ENCODE measurements at places on chromosomes 7 and 10. TPM values are rescaled to one million over a fixed set of nuclear protein-coding genes. Genes with fewer than 3 reads are reported as not detected.
A peak's percentile ranks its signal among the peaks of the same experiment; 100 is the strongest.

Gene SYT15
- polyA plus RNA-seq, result 1.7 TPM

Gene PRRT4
- polyA plus RNA-seq, result not detected

Gene VWA2
- 0.23 TPM for polyA plus RNA-seq

Gene STEAP1B
- polyA plus RNA-seq, result 1.6 TPM

Gene RSPH10B
- 0.09 TPM for polyA plus RNA-seq

Gene DOCK4
- polyA plus RNA-seq, result 3.0 TPM

Gene JAKMIP3
- 0.22 TPM for polyA plus RNA-seq

Gene TSC22D4
- 46.8 TPM for polyA plus RNA-seq

Gene SH2B2
- not detected for polyA plus RNA-seq

DNA sequence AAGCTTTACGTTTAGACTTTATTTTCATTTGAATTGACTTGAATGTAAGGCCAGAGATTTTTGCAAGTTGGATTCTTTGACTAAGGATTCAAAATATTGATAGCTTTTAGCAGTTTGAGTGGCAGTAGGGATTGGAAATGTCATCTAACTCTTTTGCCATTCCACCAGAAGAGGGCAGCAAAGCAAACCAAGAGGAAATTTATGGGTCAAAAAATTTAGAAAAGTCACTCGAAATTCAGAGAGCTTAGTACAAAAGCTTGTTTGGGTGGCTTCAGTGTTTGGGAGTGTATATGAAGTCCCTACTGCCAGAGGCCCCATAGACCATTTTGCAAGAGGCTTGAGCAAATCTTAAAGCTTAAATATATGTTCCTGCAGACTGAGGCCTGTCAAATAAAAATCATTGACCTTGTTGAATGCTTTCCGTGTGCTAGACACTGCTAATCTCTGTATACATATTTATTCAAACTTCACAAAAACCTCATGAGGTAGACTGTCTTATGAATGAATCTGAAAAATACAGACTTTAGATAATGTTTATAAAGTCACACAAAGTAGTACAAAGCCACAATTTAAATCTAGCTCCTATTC, 44.6 kb upstream of the RSBN1L start:
- H3K4me1 ChIP-seq, result peaks cover 6% of the 10 kb centered on the region
- H3K27ac ChIP-seq, result no peak overlapping the region
- H3K4me3 ChIP-seq, result no peak overlapping the region

- no peak for DNase-seq
- no peaks in the 10 kb centered on the region for H3K36me3 ChIP-seq
- H3K4me3 ChIP-seq, result no peak overlapping the region
- H3K27me3 ChIP-seq, result no peaks in the 10 kb centered on the region
- H3K4me1 ChIP-seq, result no peaks in the 10 kb centered on the region
These were observed 62.5 kb downstream of the ZNF37A start for GRCh38 chr10:38156416-38157269.

DNA sequence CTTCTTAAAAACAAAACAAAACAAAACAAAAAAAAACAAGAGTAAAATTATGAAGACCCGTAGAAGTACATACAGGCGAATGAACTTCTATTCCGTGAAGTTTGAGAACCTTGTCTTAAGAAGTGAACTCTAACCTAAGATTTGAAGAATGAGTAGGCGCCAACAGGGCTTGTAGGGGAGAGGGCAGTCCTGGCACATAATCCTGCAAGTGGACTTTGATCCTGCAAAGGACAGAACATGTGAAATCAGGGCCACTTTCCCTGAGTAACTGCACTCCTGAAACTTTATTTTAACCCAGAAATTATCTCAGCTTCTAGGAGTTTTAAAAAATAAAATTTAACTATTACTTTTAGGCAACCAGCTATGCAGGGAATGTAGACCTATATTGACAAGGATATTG, 62.0 kb downstream of the GNAT3 start:
- no peaks in the 10 kb centered on the region for H3K36me3 ChIP-seq
- no peak for DNase-seq
- H3K4me3 ChIP-seq, result no peak overlapping the region
- H3K27me3 ChIP-seq, result no peaks in the 10 kb centered on the region
- H3K4me1 ChIP-seq, result peaks cover 14% of the 10 kb centered on the region

- H3K4me3 ChIP-seq, result no peak overlapping the region
- H3K36me3 ChIP-seq, result no peaks in the 10 kb centered on the region
- H3K4me1 ChIP-seq, result no peaks in the 10 kb centered on the region
- no peak overlapping the region for H3K27ac ChIP-seq
- no peaks in the 10 kb centered on the region for H3K27me3 ChIP-seq
These were observed 191.1 kb downstream of the SKAP2 start for GRCh38 chr7:26673271-26673670.

GRCh38 chr7:39461263-39461820, 104.9 kb upstream of the YAE1 start:
- no peak overlapping the region for H3K4me3 ChIP-seq
- H3K4me1 ChIP-seq, result no peaks in the 10 kb centered on the region
- H3K27ac ChIP-seq, result no peak overlapping the region
- DNase-seq, result no peak
- no peaks in the 10 kb centered on the region for H3K27me3 ChIP-seq

DNA sequence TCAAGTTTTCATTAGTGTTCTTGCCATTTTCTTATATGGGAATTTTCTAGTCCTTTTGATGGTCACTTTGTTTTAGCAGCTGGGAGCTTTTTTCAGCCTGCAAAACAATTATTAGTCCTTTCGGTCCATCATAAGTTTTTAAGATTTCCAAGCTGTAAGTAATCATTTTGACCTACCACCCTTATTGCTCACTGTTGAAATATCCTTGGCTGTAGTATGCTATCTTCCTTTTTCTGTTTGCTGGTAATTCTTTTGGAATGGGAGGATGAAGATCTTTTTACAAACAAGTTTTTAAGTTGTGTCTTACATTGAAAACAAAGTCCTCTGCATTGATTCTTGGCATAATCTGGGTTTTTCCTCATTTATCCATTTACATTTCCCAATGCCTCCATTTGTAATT, 24.0 kb downstream of the BZW2 start:
- no peaks in the 10 kb centered on the region for H3K27me3 ChIP-seq
- no peaks in the 10 kb centered on the region for H3K36me3 ChIP-seq
- no peak overlapping the region for H3K27ac ChIP-seq
- H3K4me1 ChIP-seq, result no peaks in the 10 kb centered on the region
- H3K4me3 ChIP-seq, result no peak overlapping the region

DNA sequence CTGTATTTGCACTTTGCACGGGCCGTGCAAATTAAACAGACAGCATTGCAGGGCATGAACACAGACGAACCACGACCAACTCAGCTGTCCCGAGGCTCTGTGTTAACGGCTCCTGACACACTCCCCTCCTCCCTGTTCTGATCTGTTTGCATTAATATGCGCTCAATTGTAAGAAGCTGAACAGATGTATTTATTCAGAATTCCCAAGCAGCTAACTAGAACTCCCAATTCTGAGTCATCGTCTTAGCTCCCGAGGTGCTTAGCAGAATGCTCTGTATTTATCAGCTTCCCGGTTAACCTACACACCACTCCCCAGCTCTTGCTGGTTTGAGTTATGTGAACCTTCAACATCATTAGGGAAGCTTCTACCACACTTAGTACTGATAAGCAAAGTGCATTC, 286.4 kb downstream of the PTPRN2 start:
- no peak overlapping the region for H3K4me3 ChIP-seq
- H3K27me3 ChIP-seq, result no peaks in the 10 kb centered on the region
- no peak for DNase-seq
- H3K36me3 ChIP-seq, result no peaks in the 10 kb centered on the region
- H3K27ac ChIP-seq, result no peak overlapping the region
- no peaks in the 10 kb centered on the region for H3K4me1 ChIP-seq

DNA sequence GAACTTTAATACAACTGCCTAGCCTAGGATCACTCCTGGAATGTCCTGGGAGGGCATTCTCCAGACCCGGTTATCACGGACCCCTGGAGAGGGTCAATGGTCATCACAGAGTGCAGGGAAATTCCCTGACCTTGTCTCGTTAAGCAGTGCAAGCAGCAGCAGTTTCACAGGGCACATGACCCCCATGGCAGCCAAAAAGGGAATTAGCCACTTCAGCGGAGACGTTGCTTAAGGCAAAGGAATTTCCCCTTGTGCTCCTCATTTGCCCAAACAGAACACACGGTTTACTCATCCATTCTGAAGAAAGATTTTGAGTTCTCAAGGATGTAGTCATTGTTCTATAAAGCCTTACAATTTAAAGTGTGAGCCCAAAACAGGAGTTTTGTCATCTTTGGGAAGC, 260.3 kb downstream of the SNX13 start:
- DNase-seq, result peak; percentile 78
- H3K4me1 ChIP-seq, result no peaks in the 10 kb centered on the region
- no peaks in the 10 kb centered on the region for H3K27me3 ChIP-seq
- no peak overlapping the region for H3K4me3 ChIP-seq
- H3K27ac ChIP-seq, result peak overlapping the region; percentile 27

GRCh38 chr10:88994019-88994418, 3.4 kb downstream of the FAS start:
- H3K27ac ChIP-seq, result peak overlapping the region; percentile 22
- no peaks in the 10 kb centered on the region for H3K36me3 ChIP-seq
- no peak overlapping the region for H3K4me3 ChIP-seq
- no peaks in the 10 kb centered on the region for H3K4me1 ChIP-seq
- no peaks in the 10 kb centered on the region for H3K27me3 ChIP-seq

DNA sequence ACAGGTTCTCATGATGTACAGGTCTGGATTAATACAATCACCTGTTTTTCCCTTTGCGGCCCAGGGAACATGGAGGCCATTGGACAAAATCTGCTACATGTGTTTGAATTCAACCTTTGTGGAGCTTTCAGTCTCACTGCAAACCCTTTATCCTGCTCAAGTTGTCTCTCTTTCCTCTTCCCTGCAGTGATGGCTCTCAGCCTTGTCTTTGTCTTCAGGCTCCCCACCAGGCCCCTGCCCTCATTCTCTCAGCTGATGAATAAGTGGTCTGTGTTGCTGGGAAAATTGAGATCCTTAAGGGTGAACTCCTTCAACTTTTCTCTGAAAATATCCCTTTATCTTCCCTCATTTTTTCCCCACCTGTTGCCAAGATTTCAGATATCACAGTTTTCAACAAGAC, 791.2 kb downstream of the GRID1 start:
- no peaks in the 10 kb centered on the region for H3K36me3 ChIP-seq
- H3K27me3 ChIP-seq, result no peaks in the 10 kb centered on the region
- H3K4me1 ChIP-seq, result no peaks in the 10 kb centered on the region
- no peak for DNase-seq
- no peak overlapping the region for H3K4me3 ChIP-seq

- no peak overlapping the region for H3K27ac ChIP-seq
- no peak overlapping the region for H3K4me3 ChIP-seq
- no peaks in the 10 kb centered on the region for H3K4me1 ChIP-seq
- no peaks in the 10 kb centered on the region for H3K27me3 ChIP-seq
These were observed 44.7 kb upstream of the TMEM213 start for GRCh38 chr7:138753150-138753518.

DNA sequence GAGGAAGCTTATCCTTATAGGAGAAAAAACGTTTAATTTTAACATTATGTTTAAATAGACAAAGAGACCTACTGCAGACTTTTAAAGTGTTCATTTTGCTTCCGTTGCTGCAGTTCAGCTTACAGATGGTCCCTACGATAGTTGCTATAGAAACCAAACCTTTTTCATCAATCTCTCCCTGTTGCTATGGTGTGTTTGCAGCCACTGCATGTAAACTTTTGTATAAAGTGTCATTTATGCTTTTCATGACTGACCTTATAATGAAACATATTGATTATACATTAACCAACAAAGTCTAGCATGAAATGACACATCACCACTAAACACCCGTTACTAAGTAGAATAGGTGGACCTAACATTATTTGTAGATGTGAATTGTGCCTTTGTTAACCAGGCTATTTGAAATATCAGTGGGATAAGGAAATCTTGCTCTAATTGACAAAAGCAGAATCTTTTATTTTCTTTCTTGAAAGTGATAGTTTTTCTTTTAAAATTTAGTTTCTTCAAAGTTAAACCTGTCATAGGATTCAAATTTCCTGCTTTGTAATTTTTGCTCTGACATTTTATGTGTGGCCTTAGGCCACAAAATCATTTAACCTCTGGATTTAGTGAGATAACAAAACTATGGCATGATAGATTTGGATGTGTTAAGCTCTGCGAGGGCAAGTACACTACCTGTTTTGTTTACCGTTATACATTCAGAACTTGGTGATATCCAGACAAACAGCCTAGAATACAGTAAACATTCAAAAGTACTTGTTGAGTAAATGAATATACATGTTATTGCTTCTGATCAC, 64.0 kb downstream of the CACNB2 start:
- H3K27me3 ChIP-seq, result no peaks in the 10 kb centered on the region
- H3K27ac ChIP-seq, result peak overlapping the region; percentile 83
- H3K4me3 ChIP-seq, result peak overlapping the region; percentile 20
- H3K4me1 ChIP-seq, result peaks cover 50% of the 10 kb centered on the region

DNA sequence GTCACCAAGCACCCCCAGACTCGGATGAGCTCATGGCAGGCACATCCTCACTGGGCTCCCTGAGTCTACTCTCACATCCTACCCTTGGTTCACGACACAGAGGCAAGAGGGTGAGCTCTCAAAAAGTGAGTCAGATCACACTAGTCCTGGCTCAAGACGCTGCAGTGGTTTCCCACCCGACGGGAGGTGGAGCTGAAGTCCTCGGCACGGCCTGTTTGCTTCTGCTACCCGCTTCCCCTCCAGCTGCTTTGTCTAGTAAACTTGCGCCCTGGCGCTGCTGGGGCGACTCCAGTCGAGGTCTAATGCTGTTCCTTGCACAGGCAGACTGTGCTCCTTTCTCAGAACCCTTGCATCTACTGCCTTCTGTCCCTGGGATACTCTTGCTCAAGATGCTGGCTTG, 13.5 kb upstream of the SFMBT2 start:
- no peak for DNase-seq
- H3K4me1 ChIP-seq, result no peaks in the 10 kb centered on the region
- no peak overlapping the region for H3K4me3 ChIP-seq
- no peak overlapping the region for H3K27ac ChIP-seq

- H3K27me3 ChIP-seq, result peaks cover 97% of the 10 kb centered on the region
- peak overlapping the region; percentile 52 for H3K4me3 ChIP-seq
- no peaks in the 10 kb centered on the region for H3K36me3 ChIP-seq
- no peak overlapping the region for H3K27ac ChIP-seq
These were observed 302 bp upstream of the EN2 start for GRCh38 chr7:155457544-155458110.

DNA sequence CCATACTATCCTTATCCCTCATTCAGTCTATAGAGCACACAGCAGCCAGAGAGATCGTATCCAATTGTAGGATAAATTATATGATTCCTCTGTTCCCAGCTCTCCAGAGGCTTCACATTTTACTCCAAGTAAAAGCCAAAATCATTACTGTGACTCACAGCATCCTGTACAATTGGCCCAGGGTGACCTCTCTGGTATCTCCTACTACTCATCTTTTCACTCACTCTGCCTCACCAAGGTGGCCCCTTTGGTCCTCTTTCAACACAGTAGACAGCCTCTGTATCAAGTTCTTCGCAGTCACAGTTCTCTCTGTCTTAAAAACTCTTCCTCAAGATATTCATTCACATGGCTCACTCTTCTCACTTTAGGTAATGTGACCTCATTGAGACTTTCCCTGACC, 72.6 kb upstream of the LSM8 start:
- no peak overlapping the region for H3K27ac ChIP-seq
- H3K36me3 ChIP-seq, result no peaks in the 10 kb centered on the region
- no peaks in the 10 kb centered on the region for H3K27me3 ChIP-seq
- H3K4me3 ChIP-seq, result no peak overlapping the region

Data from sigmoid colon (tissue), 7 donors.